SK-N-SH (cell line): ENCODE measurements at places on chromosomes 11 and 22.
A peak's percentile ranks its signal among the peaks of the same experiment; 100 is the strongest.

DNA sequence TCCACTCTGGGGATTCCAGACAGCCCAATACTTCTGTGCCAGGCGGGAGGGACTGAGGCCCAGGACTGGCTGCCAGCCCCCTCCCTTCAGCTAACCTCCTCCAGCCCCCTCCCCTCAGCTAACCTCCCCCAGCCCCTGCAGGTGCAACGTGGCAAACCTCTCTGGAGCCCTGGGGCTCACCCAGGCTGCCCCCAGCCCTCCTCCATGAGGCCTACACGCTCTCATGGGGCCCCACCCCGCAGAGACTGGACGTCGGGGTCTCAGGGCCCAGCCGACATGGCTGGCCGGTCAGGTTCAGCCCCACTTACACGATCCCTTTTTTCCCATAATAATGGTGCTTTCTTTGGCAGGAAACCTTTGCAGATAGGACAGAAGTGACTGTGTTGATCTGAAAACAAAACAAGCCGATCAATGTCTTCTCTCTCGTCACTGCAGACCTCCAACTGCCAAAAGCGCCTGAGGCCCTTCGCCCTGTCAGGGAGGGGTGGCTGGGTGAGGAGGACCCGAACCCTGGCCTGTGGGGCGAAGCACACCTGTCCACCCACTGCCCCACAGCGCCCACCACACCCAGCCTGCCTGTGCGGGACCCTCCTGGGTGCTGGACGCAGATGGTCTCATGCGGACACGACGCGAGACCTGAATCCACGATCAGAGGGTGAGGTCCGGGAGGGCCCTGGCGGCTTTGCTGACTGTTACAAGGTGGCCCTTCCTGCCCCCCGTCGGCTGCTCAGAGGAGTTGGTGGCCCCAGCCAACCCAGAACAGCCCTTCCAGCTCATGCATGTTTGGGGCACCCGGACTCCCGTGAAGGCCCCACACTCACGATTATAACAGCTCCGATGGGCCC lies 33.6 kb downstream of the TRMU start:
- no peak for DNase-seq

DNA sequence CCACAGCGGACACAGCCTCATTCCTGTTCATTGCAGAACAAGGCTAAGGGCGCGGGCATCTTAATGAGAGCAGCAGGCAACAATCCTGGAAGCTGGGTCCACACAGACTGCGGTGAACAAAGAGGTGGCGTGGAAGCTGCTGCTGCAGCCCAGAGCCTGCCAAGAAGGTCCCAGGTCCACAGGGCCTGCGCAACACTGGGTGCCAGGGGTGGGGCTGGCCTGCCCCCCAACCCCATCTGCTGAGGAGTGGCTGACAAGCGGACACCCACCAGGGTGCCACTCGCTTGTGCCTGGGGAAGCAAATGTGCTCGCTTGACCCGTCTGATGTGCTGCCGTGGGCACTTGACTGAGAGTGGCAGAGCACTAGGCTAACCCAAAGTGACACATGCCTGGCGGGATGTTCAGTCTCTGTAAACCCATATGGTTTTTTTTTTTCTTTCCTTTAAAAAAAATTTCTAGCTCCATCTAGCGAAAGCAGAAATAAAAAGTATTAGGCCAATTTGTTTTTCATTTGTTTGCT lies 83.2 kb upstream of the PITPNB start:
- DNase-seq = peak; percentile 47

DNA sequence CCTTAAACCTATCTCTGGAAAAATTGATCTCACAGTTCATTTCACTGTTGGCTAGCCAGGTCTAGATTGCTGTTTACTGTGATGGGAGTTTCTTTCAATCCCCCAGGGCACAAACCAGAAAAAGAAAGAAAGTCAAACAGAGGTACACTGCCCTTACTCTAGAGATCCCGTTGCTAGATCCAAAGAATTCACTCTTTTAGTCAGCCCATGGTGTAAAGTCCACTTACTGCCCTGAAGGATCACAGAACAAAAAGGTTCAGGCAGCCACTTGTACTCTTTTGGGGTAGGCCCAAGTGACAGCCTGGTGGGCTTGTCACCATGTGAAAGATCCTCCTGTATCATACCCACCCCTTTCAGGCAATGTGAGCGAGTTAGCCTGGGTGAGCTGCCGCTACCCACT lies 162.6 kb upstream of the CCDC179 start:
- DNase-seq = no peak

DNA sequence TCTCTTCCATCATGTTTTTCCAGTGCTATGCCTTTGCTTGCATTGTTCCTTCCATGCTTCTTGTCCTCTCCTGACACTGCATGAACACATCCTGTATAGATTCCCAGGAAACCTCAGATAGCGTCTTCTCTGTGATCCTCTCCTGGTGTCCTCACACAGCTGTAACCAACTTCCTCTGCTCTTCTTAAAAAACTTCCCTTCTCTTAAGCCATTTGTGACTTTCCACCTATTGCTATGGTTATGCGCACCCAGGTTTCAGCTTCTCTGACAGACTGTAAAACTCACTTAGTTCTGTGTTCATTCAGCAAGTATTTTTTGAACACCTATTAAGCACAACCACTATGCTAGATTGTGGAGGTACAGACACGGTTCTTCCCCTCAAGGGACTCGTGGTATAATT lies 5.1 kb upstream of the APLP2 start:
- no peak for DNase-seq

GRCh38 chr11:30393012-30393411 lies 70.1 kb downstream of the ARL14EP start:
- DNase-seq = no peak

DNA sequence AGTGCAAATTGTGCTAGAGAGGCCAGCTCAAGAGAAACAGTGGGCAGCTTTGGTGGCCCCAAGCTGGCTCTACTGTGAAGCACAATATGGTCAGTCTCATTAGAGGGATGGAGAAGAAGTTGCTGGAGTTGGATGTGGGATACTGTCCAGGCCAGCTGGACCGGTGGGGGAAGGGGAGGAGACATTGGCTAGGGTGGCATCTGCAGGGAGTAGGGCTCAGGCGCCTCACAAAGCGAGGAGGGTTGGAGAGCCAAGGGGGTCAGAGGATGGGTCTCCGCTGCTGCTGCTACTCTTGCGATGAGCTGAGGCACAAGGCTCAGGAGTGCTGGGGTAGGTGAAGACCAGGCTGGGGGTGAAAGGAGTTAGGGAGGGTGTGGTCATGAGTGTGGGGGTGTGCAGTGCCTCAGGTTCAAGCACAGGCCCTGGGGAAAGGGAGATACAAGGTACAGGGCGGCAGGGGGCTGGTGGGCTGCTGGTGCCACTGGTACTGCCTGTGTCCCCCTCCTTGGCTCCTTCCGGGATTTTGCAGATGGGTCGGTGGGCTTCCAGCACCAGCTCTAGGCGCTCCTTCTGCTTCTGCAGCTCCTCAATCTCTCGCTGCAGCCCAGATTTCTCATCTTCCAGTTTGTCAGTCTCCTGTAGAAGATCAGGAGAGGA lies 2.3 kb downstream of the CCDC85B start:
- no peak for DNase-seq

DNA sequence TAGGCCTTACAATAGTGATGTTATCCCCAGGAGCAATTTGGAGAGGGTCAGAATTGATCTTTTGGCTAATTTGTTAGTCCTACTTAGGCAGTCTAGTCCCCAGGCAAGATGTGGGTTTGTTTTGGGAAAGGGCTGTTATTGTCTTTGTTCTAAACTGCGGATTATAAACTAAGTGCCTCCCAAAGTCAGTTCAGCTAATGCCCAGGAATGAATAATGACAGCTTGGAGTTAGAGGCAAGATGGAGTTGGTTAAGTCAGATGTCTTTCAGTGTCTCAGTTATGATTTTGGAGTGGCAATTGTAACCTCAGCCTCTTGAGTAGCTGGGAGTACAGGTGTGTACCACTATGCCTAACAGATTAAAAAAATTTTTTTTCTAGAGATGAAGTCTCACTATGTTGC lies 7.3 kb upstream of the CLNS1A start:
- DNase-seq = no peak

- DNase-seq = no peak
Observed at GRCh38 chr22:32364210-32364609, 6.5 kb downstream of the RFPL3 start.

DNA sequence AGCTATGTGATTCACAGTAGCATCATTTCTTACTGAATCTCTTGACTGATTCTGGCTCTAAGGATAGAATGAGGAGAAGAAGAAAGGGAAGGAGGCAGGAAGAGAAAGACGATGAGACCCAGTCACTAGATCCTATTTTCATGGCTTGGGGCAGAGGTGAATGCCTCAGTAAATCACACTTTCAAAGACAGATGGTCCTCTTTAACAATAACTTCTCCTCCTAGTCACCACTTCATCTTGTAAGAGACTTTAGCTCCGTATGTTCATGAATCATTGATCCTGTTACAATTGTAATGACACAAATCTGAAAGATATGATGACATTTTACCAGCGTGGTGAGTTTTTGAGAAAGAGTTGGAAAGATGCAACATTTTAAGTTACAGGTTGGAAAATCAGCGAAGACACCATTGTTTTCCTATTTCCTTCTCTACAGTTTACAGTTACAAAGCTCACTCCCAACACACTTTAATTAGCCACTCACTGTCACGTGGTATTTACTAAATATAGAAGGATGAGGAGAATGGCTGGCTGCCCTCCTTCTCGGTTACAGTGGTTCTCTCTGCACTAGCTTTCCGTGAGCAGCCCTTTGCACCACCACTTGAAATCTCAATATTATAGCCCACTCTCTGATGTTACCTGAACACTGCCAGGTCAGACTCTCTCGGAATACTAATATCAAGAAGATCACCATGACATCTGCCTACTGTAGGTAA lies 205.8 kb downstream of the CADM1 start:
- no peak for DNase-seq

GRCh38 chr11:110092515-110093406 lies at the start of gene ZC3H12C:
ZC3H12C (plus strand) TSS chr11:110093392; CDS start chr11:110093412, 20 bp downstream.
- DNase-seq = peak; percentile 90

DNA sequence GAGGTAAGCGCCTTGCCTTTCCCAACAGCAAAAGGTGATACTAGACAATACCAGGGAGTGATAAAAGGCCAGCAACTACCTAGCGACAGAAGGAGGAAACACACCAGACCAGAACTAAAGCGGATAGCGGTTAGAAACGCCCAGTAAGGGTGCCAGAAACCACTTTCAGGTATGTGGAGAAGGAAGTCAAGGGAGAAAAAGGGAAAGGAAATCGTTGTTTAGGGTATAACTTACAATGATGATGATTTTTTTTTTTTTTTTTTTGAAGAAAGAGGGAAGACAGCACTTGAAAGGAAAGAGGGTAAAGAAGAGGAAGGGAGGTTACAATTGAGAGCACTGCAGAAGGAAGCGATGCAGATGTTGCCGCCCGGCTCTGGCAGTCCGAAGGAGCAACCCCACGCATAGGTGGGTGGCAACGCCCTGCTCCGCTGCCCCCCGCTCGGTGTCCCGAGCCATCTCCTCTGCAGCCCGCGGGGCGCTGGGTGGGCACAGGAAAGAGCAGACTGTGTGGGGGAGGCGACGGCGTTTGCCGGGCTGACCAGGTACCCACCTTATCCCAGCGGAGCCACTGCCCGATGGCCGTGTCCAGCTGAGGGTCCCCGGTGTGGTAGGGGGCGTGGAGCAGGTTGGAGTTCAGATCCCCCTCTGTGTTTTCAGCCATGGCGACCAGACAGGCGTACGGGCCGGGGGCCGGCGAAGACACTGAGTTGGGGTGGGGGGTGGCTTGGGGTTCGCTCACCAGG lies 561 bp downstream of the PGM2L1 start:
- peak; percentile 69 for DNase-seq

DNA sequence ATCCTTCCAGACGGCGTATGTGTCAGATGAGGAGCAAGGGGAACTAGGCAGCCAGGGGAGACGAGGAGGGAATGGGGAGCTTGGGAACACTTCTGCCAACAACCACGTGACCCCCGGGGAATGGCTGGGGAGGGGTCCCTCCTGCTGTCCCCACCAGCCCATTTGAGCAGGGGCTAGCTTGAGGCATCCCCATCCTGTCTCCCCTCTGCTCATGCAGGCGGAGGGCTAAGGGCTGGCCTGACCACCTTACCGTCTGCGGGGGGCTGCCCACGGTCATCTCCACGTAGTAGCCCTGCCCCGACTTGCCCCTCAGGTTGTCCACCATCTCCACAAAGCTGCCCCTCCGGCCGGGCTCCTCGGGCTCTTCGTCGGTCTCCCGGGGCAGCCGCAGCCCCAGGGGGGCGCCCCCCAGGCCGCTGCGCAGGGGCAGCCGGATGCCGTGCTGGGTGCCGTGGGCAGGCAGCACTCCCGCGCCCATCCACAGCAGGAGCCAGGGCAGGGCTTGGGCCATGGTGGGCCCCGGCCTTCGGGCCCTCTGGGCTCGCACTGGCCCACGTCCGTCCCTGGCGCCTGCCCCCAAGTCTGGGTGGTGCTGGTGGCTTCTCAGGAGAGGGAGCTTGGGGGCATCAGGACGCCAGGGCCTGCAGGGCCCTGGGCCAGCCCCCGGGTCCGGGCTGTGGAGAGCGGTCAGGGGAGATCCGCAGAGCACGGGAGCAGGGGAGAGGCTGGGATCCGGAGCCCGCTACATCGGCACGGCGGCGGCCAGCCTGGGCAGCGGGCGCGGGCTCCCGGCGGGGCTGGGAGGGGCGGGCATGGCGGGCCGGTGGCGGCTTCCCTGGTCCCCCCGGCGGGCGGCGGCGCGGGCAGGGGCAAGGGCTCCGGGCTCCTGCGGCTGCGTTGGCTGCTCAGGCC lies 515 bp downstream of the BACE1 start:
- no peak for DNase-seq

DNA sequence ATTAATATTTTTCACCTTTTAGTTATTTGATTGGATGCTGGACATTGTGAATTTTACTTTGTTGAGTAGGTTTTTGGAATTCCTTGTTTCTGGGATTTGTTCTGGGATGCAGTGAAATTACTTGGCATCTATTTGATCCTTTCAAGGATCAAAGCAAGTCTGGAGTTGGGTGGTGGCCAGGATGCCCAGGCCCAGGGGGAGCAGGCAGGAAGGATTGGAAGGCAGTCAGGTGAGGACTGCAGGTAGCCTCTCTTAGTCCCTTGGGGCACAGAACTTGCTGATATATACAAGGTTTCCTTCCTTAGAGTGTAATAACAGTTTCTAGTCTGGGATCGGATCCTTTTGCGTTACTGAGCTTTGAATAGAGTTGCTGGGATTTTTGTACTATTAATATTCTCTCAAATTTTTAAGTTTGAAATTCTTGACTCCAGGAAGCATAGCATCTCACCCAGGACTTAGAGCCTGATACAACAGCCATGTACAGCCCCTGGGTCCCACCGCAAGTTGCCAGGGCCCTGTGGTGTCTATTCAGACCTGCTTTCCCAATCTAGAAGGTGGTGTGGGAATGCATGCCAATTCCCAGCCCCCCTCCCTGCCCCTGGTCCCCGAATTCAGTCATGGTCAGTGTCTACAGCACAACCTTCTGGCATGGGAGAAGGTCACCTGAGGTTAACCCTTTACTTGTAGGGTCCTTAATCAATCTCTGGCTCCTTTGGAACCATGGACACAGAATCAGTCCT lies 6.1 kb downstream of the ZNF74 start:
- no peak for DNase-seq

GRCh38 chr11:61037441-61038093 lies 64.7 kb upstream of the CD5 start:
- no peak for DNase-seq

GRCh38 chr11:77144857-77145428 lies 16.9 kb downstream of the MYO7A start:
- DNase-seq = no peak

- no peak for DNase-seq
Observed at GRCh38 chr11:76327756-76328388, 53.1 kb downstream of the THAP12 start.

- DNase-seq = no peak
Observed at GRCh38 chr11:36237391-36237790, 51.8 kb downstream of the COMMD9 start.
